ENCODE measurements at places on chromosomes 12 and 14. TPM values are rescaled to one million over a fixed set of nuclear protein-coding genes. Genes with fewer than 3 reads are reported as not detected.

The IFNG-AS1 gene
- total RNA-seq: not detected

The FLRT2 gene
- total RNA-seq: 69.6 TPM

The LRFN5 gene
- total RNA-seq: 7.3 TPM

The SNX6 gene
- total RNA-seq: 71.3 TPM

- H3K27me3 ChIP-seq: peaks cover 7% of the 10 kb centered on the region
- H3K27ac ChIP-seq: peak overlapping the region; percentile 94
- peak; percentile 61 for DNase-seq
- peaks cover 16% of the 10 kb centered on the region for H3K4me1 ChIP-seq
- H3K36me3 ChIP-seq: no peaks in the 10 kb centered on the region
- H3K4me3 ChIP-seq: peak overlapping the region; percentile 94
Observed at GRCh38 chr12:24902511-24903328, 46.2 kb downstream of the BCAT1 start.

DNA sequence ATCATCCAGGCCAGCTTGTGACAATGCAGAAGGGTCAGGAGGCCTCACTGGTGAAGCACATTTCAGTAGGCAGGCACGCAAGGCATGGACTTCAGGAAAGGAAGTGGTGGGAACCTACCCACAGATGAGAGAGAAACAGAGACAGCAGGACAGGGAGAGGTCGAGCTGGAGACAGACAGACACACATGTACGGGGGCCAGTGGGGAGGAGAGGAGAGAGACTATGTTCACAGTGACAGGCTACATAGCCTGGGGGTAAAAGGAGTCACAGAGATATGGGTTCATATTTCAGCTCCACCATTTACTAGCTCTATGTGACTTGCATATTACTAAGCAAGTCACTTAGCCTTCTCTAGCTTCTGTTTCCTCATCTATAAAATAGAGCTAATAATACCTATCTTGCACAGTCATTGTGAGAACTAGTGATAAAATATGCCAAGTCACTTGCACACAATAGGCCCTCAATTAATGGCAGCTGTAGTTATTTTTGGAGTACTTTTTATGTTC lies 91.1 kb upstream of the FUT8 start:
- H3K27me3 ChIP-seq: peaks cover 7% of the 10 kb centered on the region
- H3K36me3 ChIP-seq: peaks cover 4% of the 10 kb centered on the region

DNA sequence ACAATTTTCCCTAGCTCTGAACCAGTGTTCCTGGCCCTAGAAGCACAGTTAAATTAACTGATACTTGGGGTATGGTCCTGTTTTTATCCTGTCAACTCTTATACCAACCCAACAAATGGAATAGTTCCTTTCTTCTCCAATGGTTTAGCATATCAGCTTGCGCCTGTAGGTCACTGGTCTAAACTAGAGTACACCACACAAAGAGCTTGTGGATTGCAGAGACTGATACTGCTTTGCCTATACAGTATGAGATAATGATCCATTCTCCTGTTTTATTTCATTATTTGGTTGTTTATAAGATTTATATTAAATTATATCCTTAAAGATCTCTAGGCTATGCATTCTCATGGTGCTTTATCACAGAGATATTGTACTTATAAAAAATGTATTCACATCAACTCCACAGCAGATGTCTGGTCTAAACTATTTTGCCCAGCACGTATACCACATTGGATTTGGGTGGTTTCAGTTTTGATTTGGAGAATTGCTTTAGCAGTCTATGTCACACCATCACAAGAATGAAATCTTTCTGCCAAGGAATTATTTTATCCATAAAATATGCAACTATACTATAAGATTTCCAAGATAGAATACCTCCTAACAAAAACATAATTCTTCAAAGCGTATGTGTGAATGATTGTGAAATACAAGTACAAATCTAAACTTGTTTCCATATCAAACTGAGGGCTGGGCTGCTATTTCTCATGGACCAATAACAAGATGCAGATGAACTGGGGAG lies 142.1 kb downstream of the SLC16A7 start:
- H3K36me3 ChIP-seq: no peaks in the 10 kb centered on the region
- peaks cover 39% of the 10 kb centered on the region for H3K4me1 ChIP-seq
- no peak for DNase-seq
- H3K27me3 ChIP-seq: peaks cover 8% of the 10 kb centered on the region
- peak overlapping the region; percentile 98 for H3K27ac ChIP-seq
